Cortex of kidney (tissue), 1 donor: ENCODE measurements at places on chromosomes 3 and 15.

GRCh38 chr3:125120379-125121122 is 64.8 kb upstream of the HEG1 start:
- DNase-seq: no peak

- no peak for DNase-seq
These were observed 235.5 kb downstream of the UBE2E2 start for GRCh38 chr3:23438657-23439056.

DNA sequence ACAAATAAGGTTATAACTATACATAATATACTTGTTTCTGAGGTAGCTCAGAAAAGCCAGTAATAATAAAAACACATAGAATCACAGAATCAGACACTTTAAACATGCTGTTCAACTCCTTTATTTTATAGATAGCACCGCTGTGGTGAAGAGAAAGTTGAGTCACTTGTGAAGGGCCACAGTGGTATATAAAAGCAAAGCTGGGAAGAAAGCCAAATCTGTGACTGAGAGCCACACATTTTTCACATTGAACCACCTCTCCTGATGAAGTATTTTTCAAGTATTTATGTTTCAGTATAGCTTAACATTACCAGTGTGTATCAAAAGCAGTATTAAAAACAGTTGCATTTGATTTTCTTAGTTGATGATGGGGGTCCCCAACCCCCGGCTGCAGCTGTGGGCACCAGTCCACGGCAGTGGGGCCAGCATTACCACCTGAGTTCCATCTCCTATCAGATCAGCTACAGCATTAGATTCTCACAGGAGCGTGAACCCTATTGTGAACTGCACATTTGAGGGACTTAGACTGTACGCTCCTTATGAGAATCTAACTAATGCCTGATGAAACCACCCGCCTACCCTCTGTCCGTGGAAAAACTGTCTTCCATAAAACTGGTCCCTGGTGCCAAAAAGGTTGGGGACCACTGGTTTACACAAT is 46.2 kb downstream of the TBL1XR1 start:
- no peak for DNase-seq

GRCh38 chr3:133439563-133439962 is 39.7 kb downstream of the BFSP2 start:
- DNase-seq: no peak

DNA sequence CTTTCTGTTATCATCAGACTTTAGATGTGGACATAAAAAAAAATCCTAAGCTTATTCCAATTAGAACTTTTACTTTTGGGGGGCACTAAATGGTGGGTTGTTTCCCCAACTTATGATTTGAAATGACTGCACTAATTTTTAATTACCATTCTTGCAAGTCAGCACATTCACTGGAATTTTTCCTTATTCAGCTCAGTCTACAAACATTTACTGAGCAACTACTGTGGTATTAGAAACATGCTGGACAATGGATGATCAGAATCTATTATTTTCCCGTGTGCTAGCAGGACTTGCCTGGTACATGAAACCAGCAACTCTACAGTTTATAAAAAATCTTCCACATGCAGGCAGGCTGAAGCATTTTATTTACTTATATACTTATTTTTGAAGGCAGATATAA is 273.6 kb downstream of the FOXP1 start:
- DNase-seq: no peak

DNA sequence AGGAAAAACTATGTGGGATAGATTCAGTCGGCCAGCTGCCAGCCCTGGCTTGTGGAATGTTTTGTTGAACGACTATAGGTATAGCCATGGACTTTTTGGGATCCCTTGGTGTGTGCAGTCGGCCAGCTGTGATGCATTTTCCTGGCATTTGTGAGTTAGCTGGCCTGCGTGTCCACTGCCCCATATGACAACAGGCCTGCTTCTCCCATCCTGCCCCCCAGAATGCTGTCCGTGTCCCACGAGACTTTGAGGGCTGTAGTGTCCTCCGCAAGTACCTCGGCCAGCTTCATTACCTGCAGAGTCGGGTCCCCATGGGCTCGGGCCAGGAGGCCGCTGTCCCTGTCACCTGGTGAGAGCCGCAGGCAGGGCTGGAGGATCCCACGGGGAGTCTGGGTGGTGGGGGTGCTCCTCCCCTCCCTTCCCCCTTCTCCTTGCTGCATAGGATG is 23.6 kb downstream of the PTPN23 start:
- no peak for DNase-seq
